Skeletal muscle cell (primary cell): ENCODE measurements at places on chromosomes 1 and 21.

DNA sequence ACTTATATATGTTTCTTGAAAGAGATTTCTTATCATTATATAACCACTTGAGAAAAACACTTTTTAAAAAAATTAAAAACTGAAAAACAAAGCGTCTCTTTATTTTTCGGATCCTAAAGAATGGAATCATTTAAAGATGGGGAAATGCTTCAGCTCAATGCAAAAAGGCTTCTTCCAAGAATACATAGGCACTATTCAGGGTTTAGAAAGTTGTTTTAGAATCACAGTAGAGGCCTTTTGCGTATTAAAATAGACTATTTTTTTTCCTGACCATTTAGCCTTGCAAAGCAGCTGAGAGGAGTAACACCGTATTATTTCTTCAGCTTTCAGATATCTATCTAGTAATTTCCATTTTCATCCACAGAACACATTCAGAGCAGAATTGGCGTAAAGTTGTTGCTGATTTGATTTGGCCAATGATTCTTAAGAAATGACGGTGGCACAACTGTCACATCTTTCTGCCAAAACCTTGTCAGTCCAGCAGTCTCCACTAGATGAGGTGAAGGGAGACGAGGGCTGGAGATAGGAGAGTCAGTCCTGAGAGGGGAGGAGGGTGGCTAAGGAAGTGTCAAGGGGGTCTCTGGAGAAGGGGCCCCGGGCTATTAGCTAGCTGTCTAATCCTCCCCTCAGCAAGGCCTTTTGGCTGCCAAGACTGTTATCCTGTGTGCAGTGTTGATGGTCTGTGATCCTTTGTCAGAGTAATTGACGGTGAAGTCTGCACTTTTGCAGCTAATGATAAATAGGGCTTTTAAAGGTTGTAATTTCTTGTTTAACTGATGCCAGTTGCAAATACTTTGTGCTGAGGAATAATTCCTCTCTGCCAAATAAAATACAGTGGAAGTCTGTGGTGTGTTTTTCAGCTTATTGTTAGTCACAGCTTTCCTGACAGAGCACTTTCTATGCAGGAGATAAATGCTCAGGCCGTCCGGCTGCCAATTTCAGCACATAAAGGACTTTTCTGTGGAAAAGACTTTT, 34.7 kb downstream of the PRRX1 start:
- no peak for DNase-seq

DNA sequence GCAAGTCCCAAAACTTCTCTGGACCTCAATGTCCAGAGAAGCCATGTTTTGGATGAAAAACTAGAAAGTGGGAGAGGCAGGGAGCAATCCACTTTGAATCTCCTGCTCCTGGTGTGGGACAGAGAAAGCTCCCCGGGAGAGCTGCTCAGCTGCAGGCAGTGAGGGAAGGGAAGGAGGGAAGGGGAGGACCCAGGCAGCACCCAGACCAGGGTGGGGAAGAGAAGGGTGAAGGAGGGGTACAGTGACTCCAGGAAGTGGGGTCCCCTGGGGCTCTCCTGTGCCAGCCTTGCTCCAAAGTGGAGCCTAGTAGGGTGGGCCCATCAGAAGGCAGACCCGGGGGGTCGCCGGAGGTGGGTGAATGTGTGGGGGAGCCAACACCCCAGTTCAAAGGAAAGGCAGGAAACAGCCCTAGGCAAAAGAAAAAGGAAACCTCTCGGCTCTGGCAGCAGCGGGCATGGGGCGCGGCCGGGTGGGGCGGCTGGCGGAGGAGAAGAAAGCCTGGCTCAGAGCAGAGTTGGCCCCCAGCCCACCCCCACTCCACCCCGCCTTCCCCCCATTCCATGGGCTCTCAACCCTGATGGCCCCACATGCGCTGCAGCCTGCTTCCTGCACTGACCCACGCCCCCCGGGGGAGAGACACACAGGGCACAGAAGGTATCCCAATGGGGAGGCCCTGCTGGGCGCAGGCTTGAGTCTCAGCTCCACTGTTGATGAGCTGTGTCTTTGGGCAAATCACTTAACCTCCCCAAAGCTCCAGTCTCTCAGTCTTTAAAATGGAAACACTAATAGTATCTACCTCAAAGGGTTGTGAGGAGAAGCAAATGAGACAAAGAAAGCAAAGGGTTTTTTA, 5.7 kb downstream of the LGR6 start:
- DNase-seq, result no peak

DNA sequence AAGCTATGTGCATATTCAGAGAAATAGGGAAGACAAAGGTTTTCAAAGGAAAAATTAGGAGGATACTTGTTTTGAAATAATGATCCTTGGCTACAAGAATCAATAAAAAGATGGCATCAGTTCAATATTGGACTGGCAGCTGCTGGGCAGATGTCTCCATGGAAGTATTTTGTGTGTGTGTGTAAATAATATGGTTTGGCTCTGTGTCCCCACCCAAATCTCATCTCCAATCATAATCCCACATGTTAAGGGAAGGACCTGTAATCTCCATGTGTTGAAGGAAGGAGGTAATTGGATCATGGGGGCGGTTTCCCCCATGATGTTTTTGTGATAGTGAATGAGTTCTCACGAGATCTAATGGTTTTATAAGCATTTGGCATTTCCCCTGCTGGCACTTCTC, 40.4 kb upstream of the LRRC7 start:
- no peak for DNase-seq

GRCh38 chr1:145908653-145909052, 1.2 kb downstream of the ITGA10 start:
- peak; percentile 73 for DNase-seq

DNA sequence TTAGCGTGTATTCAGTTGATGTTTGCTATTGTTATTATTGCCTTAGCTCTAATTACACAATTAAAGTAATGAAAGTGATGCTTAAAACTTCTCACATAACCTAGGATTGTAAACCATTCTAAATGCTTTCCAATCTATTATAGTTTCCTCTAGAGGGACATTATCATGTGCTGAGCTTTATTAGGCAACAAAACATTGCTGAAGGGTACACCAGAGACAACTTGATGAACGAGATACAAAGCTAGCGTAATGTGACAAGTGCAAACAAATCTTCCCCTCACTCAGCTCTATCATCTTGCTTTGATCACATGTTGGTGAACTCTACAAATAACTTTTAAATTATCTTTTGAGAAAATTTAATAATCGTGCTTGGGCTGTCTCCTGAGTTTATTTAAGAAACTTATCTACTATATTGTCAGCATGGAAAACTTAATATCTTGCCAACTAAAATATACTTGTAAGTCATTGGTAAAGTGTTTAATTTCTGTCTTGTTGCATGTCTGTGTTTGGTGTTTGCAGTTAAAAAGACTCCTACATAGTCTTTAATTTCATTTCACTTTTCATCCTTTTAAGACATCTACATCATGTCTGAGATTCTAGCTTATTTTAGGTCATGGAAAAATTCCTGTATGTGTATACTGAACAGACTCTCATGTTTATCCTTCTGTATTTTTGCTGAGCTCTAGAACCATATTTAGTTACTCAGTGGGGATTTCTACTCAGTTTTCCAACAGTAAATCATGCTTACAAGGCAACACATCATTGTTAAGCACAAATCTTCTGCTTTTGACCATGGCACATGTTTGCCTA, 104.2 kb upstream of the ADAMTS5 start:
- DNase-seq, result no peak

GRCh38 chr1:247297263-247298123, 34.2 kb downstream of the ZNF496 start:
- DNase-seq, result no peak

GRCh38 chr1:36572906-36573305, 90.2 kb upstream of the CSF3R start:
- DNase-seq, result no peak

- DNase-seq, result no peak
Measured at GRCh38 chr1:35539073-35539823, 18.0 kb downstream of the KIAA0319L start.

DNA sequence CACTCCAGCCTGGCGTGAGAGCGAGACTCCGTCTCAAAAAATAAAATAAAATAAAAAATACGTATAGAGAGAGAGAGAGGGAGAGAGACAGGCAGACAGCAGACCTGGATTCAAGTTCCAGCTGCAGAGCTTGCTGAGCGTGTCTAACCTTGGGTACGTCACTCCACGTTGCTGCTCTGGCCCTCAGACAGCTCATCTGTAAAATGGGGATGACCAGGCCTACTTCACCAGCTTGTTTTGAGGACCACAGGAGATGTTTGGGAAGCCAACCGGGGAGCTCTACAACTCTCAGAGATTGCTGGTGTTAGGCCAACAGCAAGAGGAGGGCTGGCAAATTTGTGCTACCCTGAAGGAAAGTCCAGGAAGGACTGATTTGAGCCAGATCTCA, 499 bp upstream of the TRAF5 start:
- DNase-seq, result no peak

DNA sequence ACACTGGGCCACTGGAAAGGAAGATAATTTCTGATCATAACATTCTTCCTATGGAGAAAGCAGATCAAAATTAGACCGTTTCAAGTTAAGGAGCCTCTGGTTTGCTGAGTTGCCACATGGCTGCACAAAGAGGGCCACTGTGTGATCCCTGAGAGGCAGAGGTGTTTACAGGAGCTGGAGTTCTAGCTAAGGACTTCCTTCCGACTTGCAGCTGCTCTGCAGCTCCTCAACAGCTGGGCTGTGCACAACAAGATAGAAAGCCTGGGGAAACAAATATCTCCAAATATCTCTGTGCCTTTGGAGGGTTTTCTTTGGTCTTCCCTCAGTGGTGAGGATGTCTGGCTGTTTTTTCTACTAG, 26.8 kb downstream of the GADD45A start:
- no peak for DNase-seq
